ENCODE measurements at places on chromosomes 7 and 10.

- no peak for DNase-seq
Observed at GRCh38 chr10:75347186-75347585, 54.4 kb downstream of the ZNF503 start.

GRCh38 chr10:128265596-128265995 is 139.4 kb upstream of the MKI67 start:
- no peak for DNase-seq

GRCh38 chr7:154903083-154903731 is 99.7 kb downstream of the PAXIP1 start:
- no peak for DNase-seq

DNA sequence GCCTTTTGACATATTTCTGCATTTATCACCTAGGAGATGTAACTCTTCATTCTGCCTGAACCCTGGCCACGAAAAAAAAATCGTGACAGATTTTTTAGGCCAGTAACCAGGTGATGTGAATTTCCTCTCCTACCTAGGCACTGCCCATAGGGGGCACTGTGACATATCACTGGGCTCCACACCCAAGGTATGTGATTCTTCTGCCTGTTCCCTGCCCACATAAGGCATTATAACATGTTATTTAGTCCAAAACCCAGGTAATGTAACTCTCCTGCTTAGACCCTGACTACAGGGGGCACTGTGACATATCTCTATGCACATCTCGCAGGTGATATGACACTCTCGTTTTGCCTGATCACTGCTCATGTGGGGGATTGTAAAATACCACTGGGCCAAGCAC is 29.5 kb upstream of the ZNF107 start:
- DNase-seq, result no peak

GRCh38 chr7:23971031-23971430 is 261.0 kb downstream of the STK31 start:
- DNase-seq, result no peak

- DNase-seq, result no peak
Observed at GRCh38 chr7:492714-493065, 27.0 kb downstream of the PDGFA start.

- no peak for DNase-seq
Observed at GRCh38 chr7:14687241-14687640, 215.3 kb downstream of the DGKB start.

DNA sequence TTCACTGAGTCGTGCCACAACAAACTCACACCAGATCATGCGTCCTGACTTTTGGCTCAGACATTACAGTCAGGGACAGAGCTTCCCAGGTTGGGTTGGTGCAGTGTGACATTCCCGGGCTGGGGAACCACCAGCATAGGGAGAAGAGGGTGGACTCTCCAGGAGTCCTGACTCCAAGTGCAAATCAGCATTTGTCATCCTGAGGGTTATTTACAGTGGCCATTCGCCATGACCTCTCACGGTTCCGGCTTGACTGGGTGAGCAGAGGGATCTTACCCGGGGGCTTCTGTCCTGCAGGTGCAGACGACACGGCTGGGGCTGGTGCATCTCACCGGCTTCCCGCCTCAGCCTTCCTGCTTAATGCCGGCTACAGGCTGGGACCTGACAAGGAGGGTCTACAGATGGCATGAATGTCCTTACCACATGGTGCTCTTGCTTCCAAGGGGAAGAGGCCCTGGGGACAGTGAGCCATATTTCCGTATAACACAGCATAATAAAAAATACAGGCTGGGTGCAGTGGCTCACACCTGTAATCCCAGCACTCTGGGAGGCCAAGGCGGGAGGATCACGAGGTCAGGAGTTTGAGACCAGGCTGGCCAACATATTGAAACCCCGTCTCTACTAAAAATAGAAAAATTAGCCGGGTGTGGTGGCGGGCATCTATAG is 12.5 kb upstream of the INTS1 start:
- no peak for DNase-seq

GRCh38 chr7:135291809-135292253 is 58.2 kb downstream of the STRA8 start:
- no peak for DNase-seq

GRCh38 chr10:120335553-120335952 is 121.5 kb upstream of the PLPP4 start:
- DNase-seq, result no peak

DNA sequence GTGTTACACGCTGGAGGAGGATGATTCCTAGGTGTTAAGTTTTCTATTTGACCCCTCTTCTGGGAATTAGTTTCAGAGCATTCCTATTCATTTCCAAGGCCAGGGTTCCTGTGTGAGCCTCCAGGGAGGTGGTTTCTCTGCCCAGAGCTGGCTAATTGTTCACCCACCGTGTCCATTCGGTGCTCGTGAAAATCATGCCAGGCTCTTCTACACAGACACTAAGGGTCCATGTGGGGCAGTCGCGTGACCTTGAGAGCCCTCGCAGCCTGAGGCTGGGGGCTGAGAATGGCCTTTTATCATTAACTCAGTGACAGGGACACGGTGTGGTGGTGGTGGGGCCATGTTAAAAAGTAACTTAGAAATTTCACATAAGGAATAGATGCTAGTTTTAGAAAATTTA is 83.7 kb downstream of the EMX2 start:
- DNase-seq, result no peak

DNA sequence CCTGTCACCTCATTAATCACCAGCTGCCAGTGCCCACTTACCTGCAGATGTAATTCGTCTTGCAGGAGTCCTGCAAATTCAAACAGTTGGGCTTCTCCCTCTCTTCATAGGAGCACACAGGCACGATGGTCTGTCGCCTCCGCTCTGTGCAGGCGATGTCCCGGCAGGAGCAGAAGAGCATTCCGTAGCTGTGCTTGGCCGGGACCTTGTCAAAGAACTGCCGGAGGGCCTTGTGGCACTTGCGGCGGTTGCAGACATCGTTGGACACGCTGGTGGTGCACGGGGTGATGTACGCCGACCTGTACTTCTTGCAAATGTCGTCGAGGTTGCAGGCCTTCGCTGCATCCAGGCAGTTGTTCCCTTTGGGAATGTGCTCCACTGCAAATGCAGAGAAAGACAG is 147.8 kb downstream of the GFRA1 start:
- no peak for DNase-seq

DNA sequence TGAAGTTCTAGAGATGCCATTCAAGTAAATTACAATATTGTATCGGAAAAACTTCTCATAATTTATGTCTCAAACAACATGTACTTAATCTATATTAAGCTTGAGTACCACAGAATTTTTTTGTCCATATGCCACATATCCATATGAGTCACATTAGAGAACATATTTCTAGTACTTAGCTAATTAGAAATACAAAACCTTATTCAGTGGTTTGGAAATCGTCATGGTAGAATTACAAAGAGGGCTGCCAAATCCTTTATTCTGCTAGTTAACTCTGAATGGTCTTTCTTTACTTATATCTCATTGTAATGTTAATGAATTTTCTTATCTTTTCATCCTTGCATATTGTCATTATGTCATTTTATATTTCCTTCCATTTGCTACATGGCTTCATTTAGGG is 9.0 kb upstream of the VIM start:
- DNase-seq, result no peak

GRCh38 chr10:15515202-15515601 is 144.1 kb upstream of the FAM171A1 start:
- DNase-seq, result no peak

DNA sequence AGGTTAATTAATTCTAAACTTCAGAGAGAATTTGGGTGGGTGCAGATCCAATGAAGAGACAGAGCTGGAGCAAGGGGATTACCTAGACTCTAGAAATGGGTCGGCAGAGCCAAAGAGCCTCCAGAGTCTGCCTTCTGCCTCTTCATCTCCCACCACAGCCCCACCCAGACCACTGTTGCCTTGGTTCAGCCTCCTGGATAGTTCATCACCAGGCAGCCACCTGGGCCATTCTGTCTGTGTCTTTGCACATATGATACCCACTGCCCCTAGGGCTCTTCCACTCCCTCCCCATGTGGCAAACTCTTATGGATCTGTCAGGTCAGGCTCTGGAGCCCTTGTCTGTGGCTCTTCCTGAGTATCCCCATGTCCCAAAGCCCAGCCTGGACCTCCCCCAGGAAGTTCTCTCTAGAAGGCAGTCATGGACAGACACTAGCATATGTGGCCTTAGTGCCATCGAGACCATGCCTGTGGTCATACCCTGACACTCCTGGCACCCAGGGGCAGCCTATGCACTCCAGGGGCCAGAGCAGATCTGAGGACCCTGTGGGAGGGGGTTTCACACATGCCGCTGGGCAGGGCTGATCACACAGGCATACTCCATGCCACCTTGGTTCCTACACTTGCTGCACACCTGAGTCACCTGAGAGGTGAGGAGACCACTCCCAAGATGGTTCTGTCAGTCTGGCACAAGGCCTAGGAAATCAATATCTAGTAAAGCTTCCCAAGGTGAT is 41.6 kb downstream of the FRMPD2 start:
- DNase-seq, result no peak

GRCh38 chr10:127532659-127533058 is 16.4 kb upstream of the NPS start:
- no peak for DNase-seq

DNA sequence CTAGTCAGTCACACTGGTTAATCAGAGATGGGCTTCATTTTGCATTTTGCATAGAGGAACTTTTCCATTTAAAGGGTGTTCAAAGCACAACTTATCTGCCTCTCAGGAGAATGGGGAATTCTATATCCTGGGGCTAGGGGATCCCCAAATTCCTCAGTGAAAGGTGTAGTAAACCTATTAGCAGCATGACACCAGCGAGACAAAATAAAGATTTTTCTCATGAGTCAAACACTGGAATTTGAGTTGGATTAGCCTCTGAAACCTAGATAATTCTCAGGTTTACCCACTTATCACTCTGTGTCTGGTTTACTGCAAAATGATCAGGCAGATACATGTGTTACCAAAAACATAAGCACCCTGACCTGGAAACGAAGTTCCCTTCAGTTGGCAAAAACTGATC is 2.1 kb downstream of the AFAP1L2 start:
- DNase-seq, result no peak

- DNase-seq, result no peak
Observed at GRCh38 chr7:46622251-46622650, 701.2 kb upstream of the IGFBP3 start.

DNA sequence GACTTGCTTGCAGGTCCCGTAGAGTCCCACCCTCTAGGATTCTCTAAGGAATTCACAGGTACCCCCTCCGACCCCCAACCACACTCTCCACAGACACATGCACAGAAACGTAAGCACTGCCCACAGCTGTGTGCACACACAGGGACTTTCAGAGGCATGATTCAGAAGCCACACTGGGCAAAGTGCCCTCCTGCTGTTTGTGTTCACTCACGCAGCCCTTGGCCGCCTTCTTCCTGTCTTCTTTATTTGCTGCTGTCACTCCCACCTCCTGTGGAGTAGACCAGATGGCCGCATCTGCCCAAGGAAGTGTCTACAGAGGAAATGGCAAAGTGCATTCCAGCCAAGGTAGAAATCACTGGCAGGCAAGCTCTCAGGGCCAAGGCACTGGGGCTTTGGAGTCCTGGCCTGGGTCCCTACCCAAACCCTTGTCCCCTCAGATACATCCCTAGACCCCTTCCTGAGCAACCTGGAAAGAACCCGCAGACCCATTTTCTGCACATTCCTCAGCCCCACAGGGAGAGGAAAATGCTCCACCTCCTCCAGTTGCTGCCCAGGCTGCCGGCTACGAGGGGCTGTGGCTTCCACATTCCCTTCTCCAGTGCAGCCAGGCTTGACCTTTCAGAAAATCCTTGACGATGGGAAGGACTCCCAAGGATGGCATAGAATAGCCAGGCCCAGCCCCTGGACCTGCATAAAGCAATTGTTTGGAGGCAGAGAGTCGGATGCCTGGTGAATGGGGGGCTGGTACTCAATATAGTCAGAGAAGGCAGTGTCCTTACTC is 21.6 kb upstream of the GIMAP8 start:
- no peak for DNase-seq

DNA sequence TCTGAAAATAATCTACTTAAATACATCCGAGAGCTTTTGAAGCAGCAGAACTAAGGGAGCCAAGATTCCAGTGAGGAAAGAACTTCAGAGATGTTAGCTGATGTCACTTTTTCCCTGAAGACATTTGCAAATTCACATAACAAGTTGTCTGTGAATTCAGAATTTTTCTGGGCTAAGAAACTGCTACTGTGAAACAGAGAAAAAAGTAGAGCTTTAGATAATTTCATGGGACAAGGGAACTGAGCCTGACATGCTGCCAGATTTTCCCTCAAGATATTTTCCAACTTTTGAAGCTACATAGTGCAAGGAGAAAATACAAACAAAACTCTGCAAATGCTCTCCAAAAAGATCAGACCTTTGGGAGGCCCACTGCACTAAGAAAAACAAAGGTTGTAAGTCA is 484.2 kb downstream of the ANKRD7 start:
- DNase-seq, result no peak

- no peak for DNase-seq
Observed at GRCh38 chr7:52120912-52121311, 804.3 kb upstream of the COBL start.

GRCh38 chr7:20561466-20561865 is 54.0 kb upstream of the ABCB5 start:
- DNase-seq, result no peak

GRCh38 chr10:30378201-30378995 is 29.3 kb upstream of the MTPAP start:
- no peak for DNase-seq

- no peak for DNase-seq
Observed at GRCh38 chr10:36313142-36313541, 671.0 kb upstream of the FZD8 start.

GRCh38 chr10:22570234-22570633 is 144.1 kb downstream of the PIP4K2A start:
- DNase-seq, result no peak

DNA sequence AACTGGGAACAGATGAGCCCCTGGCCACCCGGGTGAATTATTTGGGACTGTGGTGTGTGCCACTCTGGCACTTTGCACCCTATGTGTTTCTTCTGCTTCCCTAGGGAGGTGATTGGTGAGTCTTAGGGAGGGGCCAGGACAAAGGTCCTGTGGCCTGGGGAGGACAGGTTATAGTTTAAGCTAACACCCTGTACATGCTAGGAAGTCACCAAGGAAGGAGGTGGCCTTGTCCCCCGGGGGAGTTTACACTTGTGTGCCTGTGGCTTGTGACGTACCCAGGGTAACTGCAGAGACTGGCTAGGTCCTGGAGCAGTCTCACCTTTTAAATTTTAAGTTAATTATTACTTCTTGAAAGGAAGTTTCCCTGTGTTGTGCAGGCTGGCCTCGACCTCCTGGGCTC is 196.2 kb downstream of the BAMBI start:
- no peak for DNase-seq

DNA sequence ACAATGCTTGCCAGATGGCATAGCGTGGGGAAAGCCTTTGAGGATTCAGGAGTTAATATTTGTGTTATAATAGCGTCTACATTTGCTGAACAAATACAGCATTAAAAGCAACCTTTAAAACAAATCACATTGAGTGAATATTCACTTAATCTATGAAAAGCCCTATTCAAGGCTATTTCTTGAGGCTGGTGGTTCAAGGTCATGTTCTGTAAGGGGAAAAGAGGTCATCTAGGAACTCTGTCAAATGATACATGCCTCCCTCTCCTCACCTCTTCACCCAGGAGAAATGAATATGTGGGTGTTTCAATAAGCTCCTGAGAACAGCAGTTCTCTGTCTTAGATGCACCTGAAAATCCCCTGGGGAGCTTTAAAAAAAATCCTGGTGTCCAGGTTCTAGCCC is 303.0 kb downstream of the ELMO1 start:
- DNase-seq, result no peak

GRCh38 chr7:147670759-147671158 is 919.8 kb upstream of the C7orf33 start:
- DNase-seq, result no peak

- DNase-seq, result no peak
Observed at GRCh38 chr10:93034426-93034825, 26.2 kb upstream of the CYP26C1 start.

All from NCI-H2029 treated with DMSO at 0.1 percent for 48 hours (cell line).